Ecto neural progenitor cell (in vitro differentiated cells): ENCODE measurements at places on chromosomes 16 and 17.

DNA sequence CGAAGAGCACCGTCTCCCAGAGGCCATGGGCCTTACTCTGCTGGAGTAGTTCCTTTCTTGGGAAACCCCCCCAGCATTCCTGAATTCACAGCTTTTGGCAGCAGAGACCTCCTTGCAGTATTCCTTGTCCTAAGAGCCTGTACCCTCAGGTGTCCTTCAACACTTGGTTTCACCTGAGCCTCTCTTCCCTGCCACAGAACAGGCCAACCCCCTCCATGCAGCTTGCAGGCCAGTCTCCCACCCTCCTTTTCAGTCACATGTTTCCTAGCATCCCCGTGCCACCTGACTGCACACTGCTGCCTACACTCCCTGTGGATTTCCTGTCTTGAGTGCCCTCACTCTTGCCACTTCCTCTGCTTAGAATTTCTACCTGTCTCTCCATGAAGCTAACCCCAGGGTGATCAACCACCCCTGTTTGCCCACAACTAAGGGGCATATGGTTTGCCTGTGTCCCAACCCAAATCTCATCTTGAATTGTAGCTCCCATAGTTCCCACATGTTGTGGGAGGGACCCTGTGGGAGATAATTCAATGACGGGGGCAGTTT is 65.5 kb downstream of the DYNLRB2 start:
- DNase-seq: peak; percentile 25

DNA sequence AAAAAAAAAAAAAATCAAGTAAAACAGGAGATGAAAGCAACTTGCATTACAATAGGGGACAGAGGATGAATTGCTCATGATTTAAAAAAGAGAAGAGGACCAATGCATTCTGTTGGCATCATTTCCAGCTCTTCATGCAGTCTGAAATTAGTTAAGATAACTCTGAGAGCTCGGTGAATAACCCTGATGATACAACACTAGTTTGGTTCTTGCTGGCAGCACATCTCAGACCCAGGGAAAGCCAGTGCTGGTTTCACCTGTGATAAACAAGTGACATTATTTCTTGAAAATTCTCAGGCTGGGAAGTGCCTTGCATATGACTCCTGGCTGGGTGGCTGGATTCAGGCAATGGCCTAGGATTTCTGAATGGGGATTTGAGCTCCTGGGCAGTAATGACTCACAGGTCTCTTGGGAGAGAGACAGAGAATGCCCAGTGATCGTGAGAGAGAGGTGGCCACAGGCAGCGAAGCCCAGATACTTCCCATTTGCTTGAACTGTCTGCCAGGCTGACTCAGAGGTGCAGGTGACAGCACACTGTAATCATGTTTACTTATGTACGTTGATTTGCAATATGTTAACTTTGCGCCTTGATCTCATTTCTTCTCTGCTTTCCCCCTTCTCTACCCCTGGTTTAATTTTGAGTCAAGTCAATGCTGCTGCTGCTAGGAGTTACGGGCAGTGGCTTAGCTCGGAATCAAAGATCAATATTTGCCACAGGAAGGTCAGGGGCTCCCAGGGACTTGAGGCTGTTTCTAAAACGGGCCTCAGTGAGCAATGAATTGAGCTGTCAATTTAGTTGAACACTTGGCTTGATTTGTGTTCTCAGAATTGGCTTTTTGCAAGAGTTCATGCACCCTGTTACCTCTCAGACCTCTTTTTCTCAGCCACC is 27.1 kb downstream of the ARSG start:
- DNase-seq: no peak

DNA sequence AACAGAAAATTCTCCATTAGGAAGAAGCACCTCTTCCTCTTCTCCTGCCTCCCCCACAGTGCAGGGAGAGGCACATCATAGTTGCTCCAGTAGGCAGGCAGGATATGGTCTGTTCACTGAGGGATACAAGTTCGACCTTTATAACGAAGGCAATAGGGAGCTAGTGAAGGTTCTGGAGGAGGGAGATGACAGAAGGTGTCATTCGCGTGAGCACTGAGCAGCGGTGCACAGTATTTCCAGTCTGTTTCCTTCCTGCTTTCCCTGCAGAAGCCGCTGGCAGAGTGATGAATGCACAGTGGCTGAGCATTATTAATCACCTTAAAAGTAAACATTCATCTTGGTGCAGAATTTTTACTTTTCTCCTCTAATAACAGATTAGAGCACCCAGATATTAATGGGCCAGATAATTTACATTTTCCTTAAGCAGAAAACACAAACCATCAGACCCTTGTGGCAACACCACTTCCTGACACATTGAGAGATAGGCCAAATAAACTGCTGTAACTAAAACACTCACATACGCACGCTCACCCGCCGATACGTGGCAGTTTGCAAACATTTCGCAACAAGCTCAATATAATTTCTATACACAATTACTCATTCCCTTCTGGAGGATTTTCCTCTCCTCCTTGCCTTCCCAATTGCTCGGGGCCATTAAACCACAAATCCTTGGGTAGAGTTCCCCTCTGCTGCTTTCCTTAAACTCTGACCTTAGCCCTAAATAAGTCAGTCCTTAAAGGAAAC is 69.5 kb downstream of the AIPL1 start:
- DNase-seq: peak; percentile 26

- peak; percentile 90 for DNase-seq
These were observed at the start of gene VTN for GRCh38 chr17:28370035-28370743. Gene VTN (minus strand): TSS chr17:28370307. CDS start chr17:28370203, 104 bp downstream.

GRCh38 chr16:4936991-4937781 is at the start of gene PPL:
Gene PPL (minus strand): TSS chr16:4937148. CDS start chr16:4937045, 103 bp downstream.
- peak; percentile 83 for DNase-seq

- DNase-seq: no peak
These were observed 479 bp upstream of the ZNF207 start for GRCh38 chr17:32349503-32349853.

- peak; percentile 92 for DNase-seq
These were observed 107.1 kb downstream of the AMFR start for GRCh38 chr16:56317998-56318826.

DNA sequence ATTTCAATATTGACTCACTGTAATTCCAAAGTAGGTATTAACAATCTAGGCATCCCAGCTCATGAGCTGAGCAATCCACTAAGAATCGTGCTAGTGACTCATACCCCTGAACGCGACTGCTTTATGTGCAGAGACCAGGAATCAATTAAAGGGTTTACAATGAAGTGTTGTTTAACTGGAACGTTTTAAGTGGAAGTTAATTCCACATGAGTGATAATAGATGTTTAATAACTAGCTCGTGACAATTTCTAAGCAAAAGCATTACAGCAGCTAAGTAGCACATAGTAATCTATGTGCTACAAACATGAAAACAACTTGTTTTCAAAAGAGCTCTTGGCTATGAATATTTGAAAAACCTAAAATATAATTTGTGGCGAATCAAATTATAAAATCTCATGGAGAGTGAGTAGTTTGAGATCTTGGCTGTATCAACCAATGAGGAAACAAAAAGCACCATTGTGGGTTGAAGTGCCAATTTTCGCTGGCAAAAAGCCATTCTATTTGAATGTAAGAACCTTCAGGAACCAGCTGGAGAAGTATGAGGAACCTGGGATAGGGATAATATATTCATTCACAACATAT is 9.4 kb downstream of the GJC1 start:
- DNase-seq: no peak

GRCh38 chr16:68893710-68894705 is 50.7 kb downstream of the TANGO6 start:
- peak; percentile 53 for DNase-seq

DNA sequence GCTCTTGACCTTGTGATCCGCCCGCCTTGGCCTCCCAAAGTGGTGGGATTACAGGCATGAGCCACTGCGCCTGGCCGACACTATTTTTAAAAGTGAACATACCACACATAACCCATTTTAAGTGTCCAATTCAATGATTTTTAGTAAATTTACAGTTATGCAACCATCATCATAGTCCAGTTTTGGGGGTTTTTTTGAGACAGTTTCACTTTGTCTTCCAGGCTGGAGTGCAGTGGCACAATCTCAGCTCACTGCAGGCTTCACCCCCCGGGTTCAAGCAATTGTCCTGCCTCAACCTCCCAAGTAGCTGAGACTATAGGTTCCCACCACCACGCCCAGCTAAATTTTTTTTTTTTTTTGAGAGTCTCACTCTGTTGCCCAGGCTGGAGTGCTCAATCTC is 3.1 kb upstream of the EPOP start:
- DNase-seq: no peak

GRCh38 chr17:30021708-30022317 is 80.4 kb downstream of the EFCAB5 start:
- no peak for DNase-seq

- DNase-seq: no peak
These were observed 146.0 kb downstream of the ABCA8 start for GRCh38 chr17:68809148-68809547.

- DNase-seq: no peak
These were observed 24.1 kb downstream of the PSMD7 start for GRCh38 chr16:74320707-74321106.

DNA sequence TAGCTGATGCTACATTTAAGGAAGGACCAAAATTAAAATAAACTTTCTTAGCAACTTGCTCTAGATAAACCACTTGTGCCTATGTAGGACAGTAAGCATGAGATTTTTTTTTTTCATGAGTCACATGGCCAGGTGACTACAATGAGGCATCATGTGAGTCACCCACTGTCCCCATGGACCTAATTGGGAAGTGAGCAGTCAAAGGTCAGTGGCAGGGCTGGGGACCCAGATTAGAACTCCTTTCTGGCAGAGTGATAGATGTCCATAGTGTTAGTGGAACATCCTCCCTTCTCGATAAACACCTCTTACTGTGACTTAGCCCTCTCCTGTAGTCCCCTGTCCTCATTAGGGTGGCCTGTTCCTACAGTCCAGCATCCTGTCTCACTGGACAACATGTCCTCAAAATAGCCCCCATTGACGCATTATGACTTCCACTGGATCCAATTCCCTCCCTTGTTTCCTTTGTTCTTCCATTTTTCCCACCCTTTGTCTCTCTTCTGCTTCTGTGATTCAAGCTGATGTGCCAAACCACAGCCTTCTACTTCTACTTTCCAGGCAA is 12.4 kb downstream of the ITGB3 start:
- no peak for DNase-seq

DNA sequence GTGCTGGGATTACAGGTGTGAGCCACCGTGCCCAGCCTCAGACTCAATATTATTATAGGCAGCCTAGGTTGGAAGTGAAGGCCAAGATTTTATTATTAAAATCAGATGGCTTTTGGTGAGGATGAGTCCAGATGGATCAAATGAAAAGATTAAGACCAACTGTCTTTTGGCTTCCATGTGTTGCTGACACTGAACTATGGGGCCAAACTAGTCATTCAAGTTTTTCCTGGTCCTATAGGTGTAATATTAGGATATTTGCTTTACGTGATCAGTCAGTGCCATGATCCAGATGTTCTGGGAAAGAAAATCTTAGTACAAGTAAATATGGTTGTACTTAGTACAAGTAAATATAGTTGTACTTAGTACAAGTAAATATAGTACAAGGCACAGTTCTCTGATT is 140.6 kb downstream of the MAP2K6 start:
- no peak for DNase-seq

- DNase-seq: no peak
These were observed 258.4 kb downstream of the MAP2K6 start for GRCh38 chr17:69672924-69673323.
